Smooth muscle cell of trachea (primary cell): ENCODE measurements at places on chromosomes 5 and 9. TPM values are rescaled to one million over a fixed set of nuclear protein-coding genes. Genes with fewer than 3 reads are reported as not detected.

The IFNA21 gene
- total RNA-seq: not detected in 2 replicates

The EPB41L4B gene
- total RNA-seq: 0.15 and 0.66 TPM in 2 replicates

The SPINK5 gene
- not detected in 2 replicates for total RNA-seq

The CYSRT1 gene
- total RNA-seq: 0.44 and 1.7 TPM in 2 replicates

The FCN1 gene
- total RNA-seq: not detected in 2 replicates

The DBN1 gene
- total RNA-seq: 125 and 183 TPM in 2 replicates
